Lower lobe of right lung (tissue), 2 donors: ENCODE measurements at places on chromosomes 2 and 18. TPM values are rescaled to one million over a fixed set of nuclear protein-coding genes. Genes with fewer than 3 reads are reported as not detected.

The KCMF1 gene
- total RNA-seq = 64.2 TPM

DNA sequence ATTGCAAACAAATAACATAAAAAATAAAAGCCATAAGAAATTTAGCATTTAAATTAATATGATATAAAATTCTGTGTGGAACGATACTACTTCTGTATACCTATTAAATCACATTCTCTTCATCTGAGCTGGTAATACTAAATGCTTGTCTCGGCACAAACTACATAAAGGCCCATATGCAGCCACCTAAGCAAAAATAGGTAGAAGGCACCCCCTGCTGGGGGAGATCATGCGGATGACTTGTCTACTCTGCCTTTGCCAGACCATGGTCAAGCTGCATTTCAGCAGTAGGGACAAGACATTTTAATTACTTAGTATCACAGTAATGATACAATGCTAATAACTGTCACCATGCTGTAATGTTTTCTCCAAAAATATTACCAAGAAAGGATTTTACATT lies 108.0 kb downstream of the CDH19 start:
- peak; percentile 57 for DNase-seq

The FKBP7 gene
- 10.5 TPM for total RNA-seq

- no peak for DNase-seq
Measured at GRCh38 chr18:64183665-64184064, 34.8 kb upstream of the LINC00305 start.

DNA sequence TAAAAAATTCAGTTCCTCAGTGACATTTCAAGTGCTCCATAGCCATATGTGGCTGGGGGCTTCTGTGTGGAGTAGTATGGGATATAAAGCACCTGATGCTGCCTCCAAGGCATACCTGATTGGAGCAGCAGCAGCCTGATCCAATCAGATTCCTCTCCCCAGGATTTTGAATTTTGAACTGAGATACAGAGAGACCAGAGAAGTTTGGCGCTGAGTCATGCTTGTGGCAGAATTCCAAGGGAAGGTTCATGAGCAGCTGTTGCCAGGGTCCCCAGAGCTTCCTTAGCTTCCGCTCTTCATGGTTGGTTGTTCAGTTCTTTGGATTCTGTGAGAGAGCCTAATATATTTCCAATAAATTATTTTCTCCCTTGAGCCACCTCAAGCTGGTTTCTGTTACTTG lies 29.0 kb upstream of the CFAP36 start:
- no peak for DNase-seq

- no peak for DNase-seq
Measured at GRCh38 chr2:30511122-30512083, 64.4 kb downstream of the LCLAT1 start.

The PLEK gene
- total RNA-seq = 42.1 TPM

DNA sequence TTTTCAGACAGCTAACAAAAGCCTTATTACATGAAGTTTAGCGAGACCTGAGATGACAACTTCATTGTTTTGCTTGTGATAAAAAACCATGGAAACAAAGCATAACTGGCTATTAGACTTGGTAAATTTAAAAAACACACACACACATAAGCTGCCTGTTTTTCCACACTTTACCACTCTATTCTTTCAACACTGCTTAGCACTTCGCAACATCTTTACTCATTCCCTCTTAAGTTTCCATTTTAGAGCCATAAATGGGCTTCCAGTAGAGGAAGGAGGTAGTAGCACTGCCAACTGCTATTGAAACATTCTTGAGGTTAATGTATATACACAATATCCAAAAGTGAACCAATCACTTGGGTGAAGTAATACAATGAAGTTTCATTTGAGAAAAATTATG lies 54.1 kb downstream of the BAZ2B start:
- no peak for DNase-seq

DNA sequence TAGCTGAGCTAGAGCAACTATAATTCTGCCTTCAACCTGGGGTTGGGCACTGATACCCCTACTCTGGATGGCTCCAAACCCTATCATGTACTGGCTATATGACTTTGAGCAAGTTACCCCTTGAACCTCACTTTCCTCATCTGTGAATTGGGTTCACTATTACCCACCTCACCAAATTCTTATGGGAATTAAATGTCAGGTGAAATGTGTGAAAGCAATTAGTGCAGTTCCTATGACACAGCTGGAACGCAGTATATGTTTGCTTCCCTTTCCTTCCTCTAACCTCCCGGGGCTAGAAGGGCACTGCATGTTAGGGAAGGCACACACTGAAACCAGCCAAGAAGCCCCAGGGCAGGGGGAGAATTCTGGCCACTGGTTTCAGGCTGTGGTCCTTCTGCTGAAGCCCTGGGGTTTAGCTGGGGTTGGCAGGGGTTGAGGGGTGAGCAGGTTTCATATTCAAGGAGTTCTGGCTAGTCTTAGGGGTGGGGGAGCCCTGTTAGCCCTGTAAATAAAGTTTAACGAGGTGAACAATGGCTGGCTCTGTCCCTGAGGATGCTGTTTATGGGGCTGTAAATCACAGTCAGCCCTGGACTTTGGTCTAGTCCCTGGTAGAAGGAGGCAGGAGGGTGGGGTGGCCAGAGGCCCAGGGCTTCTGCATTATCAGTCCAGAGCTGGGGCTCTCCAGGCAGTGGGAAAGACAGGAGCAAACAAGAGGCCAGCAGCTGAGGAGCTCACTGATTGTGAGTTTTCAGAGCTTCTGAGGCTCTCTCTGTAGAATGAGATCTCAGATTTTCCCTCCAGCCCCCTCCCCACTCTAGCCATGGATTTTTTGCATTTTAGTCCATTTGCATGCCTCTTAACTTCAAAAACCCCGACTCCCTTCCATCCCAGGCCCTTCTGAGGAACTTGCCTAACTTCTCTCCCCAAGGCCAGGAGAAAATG lies 8.0 kb downstream of the PKDCC start:
- DNase-seq = no peak

The ALPI gene
- total RNA-seq = not detected

The CHRND gene
- not detected for total RNA-seq

The TMEM37 gene
- total RNA-seq = 21.7 TPM

The KIF5C gene
- total RNA-seq = 0.47 TPM

The FTCDNL1 gene
- total RNA-seq = 3.7 TPM

DNA sequence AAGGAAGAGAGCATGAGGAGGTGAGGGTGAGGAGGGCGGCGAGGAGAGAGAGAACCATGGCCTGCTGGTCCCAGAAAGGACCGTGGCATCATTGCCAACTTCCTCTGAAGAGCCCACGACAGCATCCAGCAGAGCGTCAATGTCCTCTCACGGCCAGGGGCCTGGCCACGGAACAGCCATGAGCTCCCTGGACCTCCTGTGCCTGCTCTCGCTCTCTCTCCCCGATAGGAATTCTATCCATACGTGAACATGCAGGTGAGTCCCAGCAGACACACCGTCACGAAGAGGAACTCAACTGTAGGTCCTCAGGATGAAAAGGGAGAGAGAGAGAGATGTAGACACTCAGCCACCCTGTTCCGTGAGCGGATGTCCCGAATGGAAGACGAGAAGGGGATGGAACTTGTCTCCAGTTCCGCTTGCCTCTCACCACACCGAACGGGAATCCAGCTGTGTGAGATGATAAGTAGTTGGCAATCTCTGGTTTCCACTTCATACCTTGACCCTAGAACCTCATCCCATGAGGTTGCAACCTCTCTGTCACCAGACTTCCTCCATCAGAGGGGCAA lies 107.6 kb downstream of the TNS1 start:
- no peak for DNase-seq

- DNase-seq = no peak
Measured at GRCh38 chr2:229909090-229909489, 12.7 kb downstream of the TRIP12 start.

- no peak for DNase-seq
Measured at GRCh38 chr2:159639712-159640111, 23.4 kb upstream of the BAZ2B start.

DNA sequence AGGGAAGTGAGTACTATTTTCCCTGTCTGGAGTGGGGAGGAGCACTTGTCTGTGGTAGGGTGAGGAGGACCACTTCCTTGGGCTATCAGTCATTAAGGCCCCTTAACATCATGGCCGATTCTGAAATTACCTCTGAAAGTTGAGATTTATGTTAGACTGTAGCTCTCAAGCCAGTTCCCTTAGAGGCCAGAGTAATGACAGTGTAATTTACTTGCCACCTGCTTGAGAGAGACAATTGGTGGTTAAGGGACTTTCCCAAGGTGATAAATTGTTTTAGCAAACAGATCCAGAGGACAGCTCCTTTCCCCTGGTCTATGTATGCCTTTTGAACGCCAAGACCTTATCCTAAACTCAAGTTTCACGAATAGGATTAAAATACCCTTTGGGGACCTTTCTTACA lies 56.1 kb downstream of the NEDD4L start:
- no peak for DNase-seq

The TMEM200C gene
- total RNA-seq = 0.50 TPM

DNA sequence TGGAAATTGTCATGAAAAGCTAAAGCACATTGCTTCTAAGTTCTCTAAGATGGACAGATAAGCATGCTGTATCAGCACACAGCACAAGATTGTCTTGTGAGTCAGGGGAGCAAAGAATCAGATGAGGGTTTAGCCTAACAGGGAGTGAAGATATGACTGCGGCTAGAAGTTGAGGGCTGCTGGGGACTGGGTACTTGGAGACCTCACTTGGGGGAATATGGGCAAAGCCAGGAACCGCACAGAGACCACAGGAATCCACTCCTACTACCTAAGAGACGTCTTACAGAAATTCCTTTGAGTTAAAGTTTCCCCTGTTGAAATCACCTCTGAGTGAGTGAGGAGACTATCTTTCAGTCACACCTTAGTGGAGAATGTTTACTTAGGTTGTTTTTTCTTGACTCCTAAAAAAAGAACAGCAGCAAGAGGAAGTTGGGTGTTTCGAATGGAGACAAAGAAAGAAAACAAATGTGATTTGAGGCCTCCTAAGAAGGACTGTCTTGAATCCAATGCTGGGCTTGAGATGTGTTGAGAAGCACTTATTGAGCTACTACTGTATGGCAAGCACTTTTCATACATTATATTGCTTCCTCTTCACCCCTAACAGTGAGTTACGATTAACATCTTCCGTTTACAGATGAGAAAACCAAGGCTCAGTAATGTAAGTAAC lies 100.7 kb downstream of the ANKRD44 start:
- DNase-seq = peak; percentile 59

DNA sequence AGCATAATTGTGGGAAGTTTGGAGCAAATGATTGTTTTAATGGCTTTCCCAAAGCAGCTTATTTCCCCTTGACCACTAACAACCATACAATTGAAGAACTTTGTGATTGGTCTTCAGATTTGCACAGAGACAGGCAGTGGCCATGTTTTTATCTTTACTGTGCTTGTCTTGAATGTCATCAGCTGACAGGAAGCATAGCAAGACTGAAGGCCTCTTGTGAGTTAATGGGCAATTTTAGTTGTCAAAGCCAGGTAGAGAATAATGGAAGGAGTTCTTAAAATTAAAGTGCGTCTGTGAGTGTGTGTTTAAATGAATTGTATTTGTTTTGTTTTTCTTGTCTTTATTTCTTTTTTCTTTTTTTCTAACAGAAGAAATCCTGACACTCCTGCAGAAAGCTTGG lies 809.9 kb downstream of the TSN start:
- no peak for DNase-seq

DNA sequence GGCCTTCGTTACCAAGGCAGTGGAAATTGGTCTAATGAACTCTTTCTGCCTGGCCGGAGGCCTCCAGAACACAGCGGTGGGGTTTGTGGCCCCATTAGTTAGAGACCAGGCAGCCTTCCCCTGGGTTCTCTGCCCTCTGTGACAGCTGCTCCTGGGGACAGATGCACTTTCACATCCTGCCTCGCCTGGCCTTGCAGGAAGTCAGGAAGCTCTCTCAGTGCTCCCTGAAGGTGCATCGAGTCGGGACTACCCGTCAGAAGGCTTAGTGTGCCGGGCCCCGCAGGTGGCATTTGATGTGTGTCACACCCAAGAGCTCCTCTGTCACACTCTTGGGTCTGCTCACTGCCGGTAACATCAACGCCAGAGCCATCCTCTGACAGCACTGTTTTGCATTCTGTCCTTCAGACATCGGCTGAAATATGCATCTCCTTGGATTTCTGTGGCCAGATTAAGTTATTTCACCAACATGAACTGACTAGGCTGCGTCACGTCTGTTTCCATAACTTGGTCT lies 158.3 kb downstream of the LDLRAD4 start:
- no peak for DNase-seq

GRCh38 chr18:72107647-72108383 lies 436.3 kb downstream of the CBLN2 start:
- no peak for DNase-seq

GRCh38 chr2:42860319-42861094 lies 68.1 kb upstream of the HAAO start:
- DNase-seq = no peak

DNA sequence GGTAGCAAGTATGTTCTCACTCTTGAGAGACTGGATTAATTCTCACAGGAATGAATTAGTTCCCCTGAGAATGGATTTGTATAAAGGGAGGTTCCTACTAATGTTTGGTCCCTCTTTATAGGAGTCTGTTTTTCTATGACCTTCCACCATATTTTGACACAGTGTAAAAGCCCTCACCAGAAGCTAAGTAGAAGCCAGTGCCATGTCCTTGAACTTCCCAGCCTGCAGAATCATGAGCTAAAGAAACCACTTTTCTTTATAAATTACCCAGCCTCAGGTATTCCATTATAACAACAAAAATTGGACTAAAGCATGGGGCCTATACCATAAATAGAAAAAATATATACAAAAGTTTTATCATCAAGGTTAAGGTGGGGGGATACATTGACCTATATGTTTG lies 227.9 kb upstream of the DTNA start:
- no peak for DNase-seq

DNA sequence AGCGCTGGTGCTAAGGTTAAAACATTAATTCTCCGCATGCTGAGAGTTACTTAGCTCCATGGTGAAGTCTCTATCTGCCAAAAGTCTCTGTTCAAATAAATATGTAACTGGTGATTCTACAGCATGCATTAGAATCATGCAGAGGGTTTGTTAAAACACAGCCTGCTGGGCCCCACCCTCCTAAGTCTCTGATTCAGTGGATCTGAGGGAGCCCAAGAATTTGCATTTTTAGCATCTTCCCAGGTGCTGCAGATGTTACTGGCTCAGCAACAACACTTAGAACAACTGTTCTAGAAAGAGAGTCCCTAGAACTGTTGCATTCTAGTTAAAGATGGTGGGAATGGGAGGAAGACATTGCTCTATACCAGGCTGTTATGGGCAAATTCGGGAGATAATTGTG lies 73.4 kb downstream of the DPP10 start:
- DNase-seq = no peak

- no peak for DNase-seq
Measured at GRCh38 chr2:96914332-96914731, 44.5 kb upstream of the SEMA4C start.

GRCh38 chr18:70288171-70288850 lies 534 bp upstream of the SOCS6 start:
- DNase-seq = peak; percentile 58
